Activated CD4-positive, alpha-beta T cell treated with anti-CD3 and anti-CD28 coated beads for 48 hours (primary cell): ENCODE measurements at places on chromosomes 5 and 9.

DNA sequence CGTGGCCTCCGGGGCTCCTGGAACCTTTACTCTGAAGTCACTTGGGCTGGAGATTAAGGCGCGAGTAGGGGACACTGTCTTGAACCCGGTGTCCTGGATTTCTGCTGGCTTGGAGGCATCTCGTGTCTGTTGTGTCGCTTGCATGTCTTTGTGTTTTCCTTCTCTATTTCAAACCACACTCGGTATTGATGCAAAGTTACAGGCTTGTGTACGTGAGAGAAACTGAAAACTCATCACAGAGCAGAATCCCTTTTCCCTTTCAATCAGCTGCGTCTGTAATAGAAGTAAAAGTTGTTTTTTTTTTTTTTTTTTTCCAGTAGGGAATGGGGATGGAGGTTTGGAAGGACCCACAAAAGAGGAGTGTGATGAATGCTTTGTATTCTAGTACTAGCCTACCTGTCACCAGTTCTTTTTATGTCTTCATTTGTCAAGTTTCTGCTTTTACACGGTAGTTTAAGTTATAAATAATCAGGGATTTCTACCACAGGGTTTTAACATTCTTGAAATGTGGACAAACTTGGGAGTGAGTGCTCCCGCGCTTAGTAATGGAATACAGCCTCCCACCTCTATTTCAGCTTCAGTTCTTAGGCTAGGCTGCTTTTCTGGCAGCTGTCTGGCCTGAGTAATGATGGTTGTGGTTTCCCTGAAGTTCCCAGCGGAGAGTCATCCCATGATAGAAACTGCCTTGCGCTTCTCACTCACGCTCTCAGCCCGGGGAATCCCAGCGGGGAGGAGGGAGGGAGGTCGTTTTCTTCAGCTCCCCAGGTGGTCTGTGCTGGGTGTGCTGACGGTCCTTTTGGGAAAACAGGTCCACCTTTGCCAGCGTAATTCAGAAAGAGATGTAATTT, 763 bp downstream of the TJP2 start:
- DNase-seq: peak; percentile 69

- DNase-seq: peak; percentile 43
These were observed 11.1 kb downstream of the GM2A start for GRCh38 chr5:151264113-151264512.

DNA sequence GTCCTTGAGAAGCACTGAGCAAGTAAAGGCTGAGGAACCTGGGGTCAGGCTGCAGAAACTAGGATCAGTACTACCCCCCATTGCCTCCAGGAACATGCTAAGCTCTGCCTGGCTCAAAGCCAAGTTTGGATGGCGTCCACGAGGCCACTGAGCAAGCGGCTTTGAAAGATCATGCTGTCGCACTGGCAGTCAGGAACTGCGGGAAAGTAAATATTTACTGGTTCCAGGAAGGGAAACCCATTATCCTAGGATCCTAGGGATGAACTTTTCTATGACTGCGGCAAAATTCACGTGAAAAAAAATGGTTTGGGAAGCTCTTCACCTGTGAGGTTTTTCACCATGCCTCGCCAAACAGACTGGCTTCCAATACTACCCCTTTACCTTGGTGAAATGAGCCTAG, 75.3 kb upstream of the PJA2 start:
- DNase-seq: no peak

DNA sequence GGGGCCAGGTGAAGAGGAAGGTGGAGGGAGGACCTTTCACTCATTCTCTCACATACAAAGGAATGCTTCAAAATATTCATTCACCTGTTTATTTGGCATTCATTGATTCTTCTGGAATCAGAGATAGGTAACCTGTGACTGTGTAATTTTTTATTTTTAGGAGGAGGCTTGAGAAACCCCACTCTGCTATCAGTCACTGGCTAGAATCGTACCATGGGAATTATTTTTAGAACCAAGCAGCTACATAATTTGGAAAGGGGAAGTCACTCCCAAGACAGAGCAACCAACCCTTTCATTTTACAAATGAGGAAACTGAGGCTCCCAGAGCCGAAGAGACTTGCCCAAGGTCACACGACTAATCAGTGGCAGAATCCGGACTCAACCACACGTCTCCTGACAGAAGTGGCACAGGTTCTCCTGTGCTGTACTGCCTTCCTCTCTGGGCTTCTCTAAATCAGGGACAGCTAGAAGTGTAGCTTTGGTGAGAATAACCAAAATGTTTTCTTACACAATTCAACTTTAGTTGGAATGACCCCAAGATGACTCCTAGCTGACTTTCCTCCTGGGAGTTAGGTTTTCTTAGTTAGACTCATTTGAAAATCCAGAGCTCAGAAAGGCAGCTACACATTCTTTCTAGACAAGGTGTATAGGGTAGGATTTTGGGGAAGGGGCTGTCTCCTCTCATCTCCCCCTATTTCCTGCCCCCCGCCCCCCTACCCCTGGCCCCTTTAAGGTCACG, 264.3 kb upstream of the PANK3 start:
- no peak for DNase-seq

DNA sequence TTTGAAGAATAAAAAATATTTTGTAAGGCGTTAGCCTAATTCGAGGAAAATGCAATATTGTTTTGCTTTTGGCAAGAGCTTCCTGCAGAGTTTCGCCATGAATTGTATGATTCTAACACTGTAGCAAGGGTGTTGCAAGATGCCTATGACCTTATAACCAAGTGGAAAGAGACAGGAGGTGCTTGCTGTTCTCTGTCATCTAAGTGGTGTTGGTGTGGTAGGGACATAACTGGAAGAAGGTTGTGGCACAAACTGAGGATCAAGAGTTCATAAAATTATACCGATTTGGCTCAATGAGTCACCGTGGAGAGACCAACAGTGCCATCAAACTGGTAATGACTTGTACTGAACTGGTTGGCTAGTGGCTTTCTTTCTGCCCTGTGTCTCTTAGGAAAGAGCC, 6.3 kb downstream of the STC2 start:
- DNase-seq: no peak

GRCh38 chr5:38013107-38013506, 173.3 kb upstream of the GDNF start:
- no peak for DNase-seq

DNA sequence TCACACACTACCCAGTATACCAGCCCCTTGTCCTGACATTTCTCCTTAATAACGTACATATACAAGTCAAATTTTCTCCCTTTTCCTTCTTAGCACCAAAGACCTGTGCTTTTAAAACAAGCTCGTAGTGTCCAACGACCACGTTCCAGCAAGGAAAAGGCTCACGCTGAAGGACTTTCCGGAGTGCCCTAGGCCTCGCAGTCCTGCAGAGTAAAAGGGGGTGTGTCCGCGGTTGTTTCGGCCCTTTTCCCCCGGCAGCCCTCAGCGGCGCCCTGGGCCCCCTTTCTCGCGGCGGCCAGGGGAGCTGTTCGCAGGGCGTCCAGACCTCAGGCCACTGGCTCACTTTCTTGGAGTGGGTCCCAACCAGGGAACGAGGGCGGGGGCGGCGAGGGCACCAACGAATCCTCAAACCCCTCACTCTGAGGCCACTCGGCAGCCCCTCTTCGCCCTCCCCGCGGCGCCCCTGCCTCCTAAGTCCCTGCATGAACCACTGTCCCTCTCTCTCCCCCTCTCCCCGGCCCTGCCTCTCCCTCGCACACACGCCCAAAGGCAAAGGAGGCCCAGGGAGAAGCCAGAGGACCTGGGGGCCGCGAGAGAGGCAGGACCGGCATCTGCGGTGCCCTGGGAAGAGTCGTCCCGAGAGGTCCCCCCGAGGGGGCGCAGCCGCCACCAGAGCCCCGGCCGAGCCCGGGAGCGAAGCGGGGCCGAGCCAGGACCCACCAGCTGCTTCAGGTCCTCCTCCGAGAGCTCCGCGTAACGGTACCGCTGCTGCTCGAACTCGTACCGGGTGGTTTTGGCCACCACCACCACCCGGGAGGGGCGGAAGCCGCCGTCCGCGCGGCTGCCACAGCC, 720 bp downstream of the NADK2 start:
- DNase-seq: peak; percentile 43

- DNase-seq: no peak
These were observed 213.0 kb downstream of the ROR2 start for GRCh38 chr9:91736898-91737601.

DNA sequence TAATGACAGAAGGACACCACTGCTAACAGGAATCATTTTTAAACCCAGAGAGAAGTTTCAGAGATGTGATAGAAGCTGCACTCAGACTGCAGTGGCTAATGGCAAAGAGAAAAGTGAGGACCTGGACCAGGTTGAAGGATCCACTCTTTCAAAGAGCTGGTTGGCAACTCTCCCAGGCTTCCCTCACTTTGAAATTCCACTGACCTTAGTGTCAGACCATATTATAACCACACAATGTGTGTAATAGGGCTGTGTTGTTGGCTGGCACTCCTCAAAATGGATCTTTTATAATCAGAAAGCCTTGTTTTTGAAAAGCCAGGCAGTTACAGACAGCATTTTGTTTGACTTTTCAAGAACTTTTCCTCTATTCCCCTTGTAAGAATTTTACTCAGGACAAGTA, 280.7 kb downstream of the PRELID2 start:
- DNase-seq: no peak

GRCh38 chr5:21649969-21650368, 1203.2 kb downstream of the CDH12 start:
- DNase-seq: no peak

DNA sequence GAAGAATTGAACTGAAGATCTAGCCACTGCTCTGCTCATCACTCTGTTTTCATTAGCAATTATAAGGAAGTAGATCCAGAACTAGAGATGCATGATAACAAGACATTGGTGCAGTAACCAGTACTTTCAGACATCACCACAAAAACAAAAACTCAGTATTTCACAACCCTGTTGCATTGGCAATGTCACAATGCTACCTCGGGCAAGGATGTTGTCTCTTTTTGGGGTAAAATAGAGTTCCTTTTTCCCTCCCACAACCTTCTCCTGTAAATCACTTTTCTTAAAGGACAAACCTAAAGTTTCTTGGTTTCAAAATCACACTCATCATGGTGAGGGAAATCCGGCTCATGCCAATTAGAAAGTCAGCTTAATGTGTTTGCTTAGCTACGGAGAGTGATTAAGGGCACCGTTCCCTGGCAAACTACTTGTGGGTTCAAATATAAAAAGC, 420.1 kb upstream of the MEF2C start:
- DNase-seq: no peak

DNA sequence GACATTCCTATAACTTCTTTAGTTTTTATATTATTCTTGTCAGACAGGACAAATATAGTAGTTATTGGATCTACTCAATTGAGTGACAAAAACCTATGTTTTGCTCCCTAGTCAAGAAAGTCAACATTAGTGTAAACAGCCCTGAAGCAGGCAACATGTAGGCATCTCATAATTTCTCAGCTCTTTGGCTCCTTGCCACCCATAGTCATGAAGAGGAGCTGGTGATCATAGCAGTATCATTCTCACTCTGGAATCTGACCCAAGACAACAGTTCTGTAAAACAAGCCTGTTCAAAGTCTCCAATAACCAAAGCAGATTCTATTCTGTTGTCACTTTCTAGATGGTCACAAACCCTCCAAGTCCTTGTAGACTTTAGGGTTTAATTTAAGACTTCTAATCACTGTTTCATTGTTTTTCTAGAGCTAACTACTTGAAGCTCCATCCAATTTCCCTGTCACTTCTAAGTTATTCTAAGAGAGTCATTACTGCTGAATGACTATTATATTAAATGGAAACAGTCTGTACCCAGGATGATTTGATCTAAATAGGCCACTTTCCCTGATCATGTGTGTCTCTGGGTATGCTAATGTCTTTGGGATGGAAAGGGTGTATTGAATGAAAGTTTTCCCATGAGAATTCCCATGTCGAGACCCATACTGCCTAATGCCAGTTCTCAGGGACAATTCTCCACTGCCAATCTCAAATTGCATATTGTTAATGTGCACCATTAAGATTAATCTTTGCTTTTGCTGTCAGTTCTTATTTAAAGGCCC, 533.3 kb downstream of the ACTL7B start:
- no peak for DNase-seq

- DNase-seq: no peak
These were observed 8.1 kb upstream of the ROR2 start for GRCh38 chr9:91958174-91958573.

DNA sequence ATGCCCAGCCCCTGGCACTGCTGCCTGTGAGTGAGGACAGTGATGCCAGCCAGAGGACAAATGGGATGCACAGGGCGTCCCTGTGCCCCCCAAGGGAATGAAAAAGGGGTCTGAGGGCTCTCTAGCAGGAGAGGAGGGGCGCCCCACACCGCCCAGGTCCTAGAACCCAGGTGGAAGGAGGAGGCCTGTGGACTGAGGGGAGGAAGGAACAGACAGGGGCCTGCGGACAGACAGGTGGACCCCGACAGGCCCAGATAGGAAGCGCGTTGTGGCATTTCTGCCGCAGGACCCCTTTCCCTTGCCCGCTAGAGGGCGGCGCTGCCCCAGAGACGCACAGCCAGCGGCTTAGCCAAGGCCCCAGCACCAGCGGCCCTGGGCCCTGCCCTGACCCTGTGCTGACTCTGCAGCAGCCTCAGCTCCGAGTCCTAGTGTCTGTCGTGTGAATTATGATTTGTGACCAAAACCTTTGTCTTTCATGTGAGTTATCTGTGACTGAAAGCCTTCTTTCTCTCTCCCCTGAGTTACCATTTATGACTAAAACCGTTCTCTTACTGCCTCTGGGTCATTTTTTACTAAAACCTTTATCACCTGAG, 30.7 kb downstream of the TRIP13 start:
- DNase-seq: peak; percentile 81

GRCh38 chr5:138748630-138749081, 4.6 kb upstream of the CTNNA1 start:
- DNase-seq: no peak

DNA sequence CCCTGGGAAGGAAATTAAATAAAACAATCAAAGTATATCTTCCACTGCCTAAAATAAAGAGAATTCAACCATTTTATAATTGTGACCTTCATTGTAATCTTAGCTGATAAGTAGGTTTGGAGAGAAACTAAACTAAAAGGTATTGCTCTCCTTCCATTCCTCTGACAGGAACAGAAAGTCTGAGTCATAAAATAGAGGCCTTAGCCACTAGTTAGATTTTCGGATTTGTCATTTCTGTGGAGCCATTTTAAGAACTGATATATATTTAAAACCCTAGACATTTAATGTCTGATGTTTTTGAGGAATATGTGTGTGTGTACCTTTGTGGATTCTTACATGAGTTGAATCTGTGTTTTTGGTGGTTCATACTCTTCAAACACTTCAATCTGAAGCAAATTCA, 11.8 kb upstream of the TMC1 start:
- DNase-seq: no peak
